ENCODE measurements at places on chromosomes 6 and 20.

- peak; percentile 59 for DNase-seq
Measured at GRCh38 chr6:10837009-10837621, 1.2 kb downstream of the MAK start.

DNA sequence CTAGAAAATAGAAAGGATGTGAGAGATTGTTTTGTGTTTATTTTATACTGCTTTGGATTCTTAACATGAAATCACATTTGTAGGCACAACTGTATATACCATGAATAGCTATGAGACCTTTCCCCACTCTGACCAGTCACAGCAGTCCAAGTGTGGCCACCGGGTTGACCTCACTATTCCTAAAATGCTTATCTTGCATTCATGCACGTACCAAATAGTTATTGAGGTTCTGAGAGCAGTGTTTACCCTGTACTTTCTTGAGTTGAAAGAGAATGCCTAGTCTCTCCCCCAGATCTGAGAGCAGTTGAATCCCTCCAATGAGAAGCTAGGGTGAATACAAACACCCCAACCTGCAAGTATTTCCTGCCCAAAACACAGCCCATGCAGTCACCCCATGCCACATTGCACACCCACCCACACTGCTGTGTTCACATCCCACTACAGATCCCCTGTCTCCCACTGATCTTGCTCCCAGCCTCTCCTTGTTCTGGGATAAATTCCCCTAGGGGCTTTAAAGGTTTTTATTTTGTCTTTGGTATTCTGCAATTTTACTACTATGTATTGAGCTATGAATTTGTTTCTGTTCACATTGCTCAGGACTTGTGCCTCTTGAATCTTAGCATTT lies 51.6 kb downstream of the GOPC start:
- no peak for DNase-seq

- DNase-seq = no peak
Measured at GRCh38 chr6:131657222-131657621, 20.1 kb downstream of the ENPP3 start.

GRCh38 chr6:129923530-129924250 lies 62.6 kb upstream of the TMEM244 start:
- no peak for DNase-seq

DNA sequence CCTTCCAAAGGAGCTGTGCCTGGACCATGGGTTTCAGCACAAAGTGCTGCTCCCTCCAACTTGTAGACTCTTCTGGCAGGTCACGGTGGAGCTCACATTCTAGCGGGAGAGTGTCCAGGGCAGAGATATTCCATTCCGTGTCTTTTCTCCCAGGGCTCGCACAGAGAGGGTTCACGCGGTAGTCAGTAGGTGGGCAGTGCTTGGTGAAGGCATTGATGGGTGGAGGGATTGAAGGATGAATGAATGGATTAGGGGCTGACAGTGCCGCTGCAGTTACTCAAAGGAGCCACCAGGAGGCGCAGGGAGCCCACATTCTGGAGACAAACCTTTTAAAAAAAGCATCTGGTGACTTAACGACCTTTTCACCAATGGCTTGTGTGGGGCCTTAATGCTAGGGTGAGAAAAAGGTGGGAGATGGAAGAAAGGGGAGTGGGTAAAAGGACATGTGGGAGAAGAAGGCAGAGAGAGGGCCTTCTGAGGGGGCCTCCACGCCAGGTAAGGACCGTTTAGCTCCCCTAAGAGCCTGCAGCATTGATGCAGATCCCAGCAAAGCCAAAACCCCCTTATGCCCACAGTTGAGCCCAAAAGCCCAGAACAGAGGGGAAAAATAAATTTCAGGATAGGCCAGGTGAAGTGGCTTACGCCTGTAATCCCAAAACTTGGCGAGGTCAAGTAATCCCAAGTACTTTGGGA lies 17.5 kb upstream of the FAM110A start:
- DNase-seq = peak; percentile 56

DNA sequence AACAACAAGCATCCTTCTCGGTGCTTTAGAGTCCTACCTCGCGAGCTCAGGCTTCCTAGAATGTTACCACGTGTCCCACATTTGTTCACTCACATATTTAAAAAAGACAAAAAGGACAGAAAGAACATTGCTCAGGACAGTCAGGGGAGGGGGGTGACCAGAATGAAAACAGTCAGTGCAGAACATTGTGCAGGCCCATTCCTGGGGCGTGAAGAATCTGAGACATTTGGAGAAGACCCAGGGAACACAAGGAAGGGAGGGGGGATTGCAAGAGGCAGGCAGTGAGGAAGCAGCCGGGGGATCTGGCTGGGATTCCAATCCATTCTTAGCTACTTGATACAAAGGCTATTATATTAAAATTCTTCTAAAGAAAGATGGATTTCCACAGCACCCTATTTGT lies 270.4 kb upstream of the CITED2 start:
- DNase-seq = no peak

DNA sequence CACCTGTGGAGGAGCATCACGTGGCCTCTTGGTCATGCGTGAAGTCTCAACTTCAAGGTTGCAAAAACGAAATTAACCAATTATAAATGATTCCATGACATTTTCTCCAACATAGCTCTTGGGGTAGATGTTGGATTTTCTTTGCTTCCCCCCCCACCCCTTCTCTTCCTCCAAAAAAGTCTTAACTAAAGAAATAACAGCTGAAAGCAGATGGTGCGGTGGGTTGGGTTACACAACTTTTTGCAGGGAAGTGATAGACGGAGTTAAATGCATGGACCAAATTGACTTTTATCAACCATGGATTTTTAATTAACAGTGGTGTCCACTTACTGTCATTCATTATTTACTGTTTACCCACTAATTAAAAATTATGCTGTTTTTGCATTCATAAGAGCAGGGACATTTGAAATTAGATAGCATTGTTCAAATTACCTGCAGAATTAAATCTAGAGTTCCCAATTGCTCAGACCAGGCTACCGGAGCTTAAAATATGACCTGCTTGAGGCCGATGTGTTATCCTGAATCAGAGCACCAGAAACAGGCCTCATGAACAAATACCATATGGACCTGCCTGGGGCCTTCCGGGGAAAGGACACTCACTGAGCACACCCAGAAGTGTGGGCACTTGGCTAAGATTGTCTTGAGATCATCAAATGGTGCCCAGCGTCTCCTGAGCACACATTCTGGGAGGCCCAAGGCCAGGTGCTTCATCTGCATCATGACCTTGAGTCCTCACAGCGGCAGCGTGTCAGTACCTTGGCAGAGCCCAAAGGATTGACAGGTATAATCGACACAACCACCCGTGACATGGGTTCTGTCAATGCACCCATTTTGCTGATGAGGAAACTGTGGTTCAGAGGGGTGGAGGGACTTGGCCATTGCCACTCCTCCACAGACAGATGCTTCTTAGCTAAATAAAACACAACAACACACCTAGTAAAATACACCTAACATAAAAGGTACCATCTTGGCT lies 41.5 kb downstream of the APCDD1L start:
- DNase-seq = no peak

- no peak for DNase-seq
Measured at GRCh38 chr6:52389264-52389625, 27.3 kb downstream of the PAQR8 start.

DNA sequence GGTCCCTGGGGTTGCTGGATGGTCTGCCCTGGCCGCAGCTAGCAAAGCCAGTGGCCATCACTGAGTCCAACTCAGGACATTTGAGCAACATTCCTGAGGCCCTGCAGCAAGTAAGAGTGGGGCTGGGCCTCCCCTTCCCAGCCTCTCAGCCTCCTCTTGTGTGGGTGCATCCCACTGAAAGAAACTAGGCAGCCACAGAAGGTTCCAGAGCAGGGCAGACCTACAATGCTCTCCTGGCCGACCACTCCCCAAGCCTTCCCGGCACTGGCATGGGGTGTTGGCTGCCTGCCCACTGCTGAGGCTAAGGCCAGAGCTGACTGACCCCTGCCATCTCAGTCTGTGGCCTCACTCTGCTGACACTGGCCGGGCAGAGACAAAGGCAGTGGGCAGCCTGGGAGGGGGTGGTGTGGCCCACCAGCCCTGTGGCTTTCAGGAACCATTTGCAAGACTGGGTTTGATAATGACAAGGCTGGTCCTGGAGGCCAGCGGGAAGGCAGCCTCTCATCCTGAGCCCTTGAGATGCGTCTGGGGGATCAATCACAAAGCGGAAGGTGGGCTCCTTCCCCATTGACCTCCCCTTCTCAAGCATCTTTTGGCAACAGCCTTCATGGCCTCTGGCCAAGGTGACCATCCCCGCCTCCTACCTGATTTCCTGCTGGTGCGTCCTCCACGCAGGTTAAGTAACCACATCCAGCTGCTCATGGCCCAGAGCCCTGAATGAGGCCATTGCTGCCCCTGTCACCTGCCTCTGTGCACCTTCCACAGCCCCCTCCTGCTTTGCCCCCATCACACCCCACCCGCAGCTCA lies 9.6 kb downstream of the DLGAP4 start:
- DNase-seq = peak; percentile 15

- no peak for DNase-seq
Measured at GRCh38 chr6:150175586-150176151, 32.8 kb downstream of the PPP1R14C start.

GRCh38 chr20:2838847-2839671 lies 1.4 kb downstream of the PCED1A start:
- no peak for DNase-seq

GRCh38 chr20:5606350-5606749 lies 143.9 kb upstream of the SHLD1 start:
- no peak for DNase-seq

DNA sequence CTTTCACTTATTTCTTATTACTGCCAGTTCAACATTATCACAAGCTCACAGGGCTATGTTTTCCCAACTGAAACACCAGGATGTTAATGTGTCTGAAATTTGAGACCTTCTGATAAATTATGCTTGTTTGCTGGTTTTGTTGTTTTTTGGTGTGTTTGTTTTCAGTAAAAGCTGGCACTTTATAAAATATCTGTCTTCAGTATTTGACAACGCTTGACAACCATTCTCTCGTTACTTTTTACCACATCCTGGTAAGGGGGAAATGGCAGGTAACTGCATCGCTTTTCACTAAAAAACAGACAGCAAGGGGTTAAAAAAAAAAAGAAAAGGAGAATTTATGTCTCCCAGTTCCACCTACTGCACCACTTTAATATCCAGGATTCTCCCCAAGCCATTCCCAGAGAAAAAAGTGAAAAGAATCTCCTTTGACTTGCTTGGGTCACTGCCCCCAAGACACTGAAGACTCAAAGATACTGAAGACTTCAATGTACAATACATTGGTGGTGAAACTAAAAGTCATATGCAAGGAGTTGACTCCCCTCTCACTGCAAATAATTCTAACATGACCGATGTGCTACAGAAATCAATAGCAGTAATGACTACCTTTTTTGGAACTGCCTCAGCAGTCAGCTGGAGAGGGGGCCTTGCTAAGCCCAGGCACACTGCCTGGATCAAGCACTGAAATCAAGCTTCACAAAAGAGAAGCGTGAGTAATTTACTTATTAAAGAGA lies 88.9 kb downstream of the HIVEP2 start:
- no peak for DNase-seq

- DNase-seq = no peak
Measured at GRCh38 chr6:54286141-54286540, 22.1 kb upstream of the TINAG start.

DNA sequence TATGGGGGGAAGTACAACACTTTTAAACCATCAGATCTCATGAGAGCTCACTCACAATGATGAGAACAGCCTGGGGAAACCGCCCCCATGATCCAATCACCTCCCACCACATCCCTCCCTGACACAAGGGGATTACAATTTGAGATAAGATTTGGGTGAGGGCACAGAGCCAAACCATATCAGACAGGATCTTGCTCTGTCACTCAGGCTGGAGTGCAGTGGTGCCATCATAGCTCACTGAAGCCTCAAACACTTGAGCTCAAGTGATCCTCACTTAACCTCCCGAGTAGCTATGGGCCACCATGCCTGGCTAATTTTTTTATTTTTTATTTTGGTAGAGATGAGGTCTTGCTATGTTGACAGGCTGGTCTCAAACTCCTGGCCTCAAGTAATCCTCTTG lies 5.1 kb upstream of the IYD start:
- DNase-seq = peak; percentile 1

GRCh38 chr20:39823224-39823623 lies 861.1 kb downstream of the DHX35 start:
- no peak for DNase-seq

- peak; percentile 15 for DNase-seq
Measured at GRCh38 chr20:63553251-63553932, 567 bp upstream of the FNDC11 start.

DNA sequence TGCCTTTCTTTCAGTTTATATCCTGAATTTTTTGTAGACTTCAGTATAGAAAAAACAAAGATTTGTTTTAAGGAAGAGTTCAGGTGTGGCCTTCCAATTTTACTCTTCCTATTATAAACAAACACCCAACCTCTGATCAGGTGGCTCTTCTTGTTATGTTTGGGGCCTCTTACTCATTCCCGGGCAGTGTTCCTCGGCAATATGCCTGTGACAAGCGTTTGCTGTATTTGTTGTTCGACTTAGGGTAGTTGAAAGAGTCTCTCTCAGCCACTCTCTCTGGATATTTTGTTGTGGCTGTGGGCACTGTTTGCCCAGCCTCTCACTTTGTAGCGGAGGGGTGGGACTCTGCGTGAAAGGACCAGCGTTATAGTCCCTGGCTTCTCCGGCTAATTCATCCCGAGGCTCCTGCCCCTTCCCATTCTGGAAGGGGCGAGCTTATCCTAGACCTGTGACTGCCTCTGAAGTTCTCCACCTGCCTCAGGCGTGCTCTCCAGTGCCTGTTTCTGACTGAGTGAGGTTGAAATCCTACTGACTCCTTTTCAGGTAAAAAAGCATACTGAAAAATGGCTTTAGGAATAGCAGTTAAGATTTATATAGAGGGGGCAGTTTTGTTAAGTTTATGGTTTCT lies 97.4 kb downstream of the PLCB4 start:
- DNase-seq = peak; percentile 70

DNA sequence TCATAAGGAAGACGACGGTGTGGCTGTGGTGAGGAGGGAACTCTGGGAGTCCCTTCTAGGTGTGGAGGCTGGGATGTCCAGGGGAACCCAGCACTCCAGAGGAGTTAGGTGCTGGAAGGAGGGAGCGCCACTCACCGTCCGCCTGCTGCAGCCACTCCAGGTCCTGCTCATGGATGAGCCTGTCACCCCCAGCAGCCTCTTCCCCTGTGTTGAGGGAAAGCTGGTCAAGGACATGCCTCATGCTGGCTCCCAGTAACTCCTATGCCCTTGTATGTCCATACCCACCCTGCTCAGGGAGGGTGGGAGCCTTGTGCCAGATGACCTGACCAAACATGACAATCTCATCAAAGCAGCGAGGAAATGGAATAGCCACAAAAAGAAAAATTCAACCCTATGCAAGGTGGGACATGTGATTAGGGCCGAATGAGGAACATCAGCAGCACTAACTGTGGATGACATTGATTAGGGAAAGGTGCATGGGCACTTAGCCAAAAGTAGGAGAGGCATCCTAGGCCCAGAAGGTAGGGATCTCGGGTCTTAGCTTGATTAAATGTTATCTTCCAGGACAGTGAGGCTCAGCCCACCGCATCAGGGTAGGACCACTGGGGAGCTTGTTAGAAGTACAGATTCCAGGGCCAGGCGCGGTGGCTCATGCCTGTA lies 3.0 kb downstream of the DNPH1 start:
- DNase-seq = no peak
